H7 (cell line): ENCODE measurements at places on chromosomes 1 and 21. TPM values are rescaled to one million over a fixed set of nuclear protein-coding genes. Genes with fewer than 3 reads are reported as not detected.

DNA sequence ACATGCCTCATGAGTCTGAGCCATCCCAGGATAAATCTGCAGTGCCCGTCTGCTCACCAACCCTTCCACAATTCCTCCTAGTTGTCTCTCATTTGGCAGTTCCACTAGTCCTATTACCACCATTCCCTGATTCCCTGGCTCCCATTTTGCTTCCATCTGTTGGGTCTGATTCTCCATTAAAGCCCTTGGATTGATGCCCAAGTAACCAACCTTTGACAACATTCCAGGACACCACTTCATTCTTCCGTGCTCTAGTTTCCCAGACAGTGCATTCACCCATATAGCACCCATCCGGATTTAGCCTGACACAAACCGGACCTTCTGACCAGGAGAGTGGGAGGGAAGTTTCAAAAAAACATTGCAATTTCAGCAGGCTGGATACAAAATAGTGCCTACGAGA is 189.4 kb upstream of the PALMD start:
- no peak for DNase-seq

Gene OPRD1
- 0.52 and 0.81 TPM in 2 replicates for total RNA-seq

- DNase-seq = no peak
Measured at GRCh38 chr1:162292422-162292849, 84.2 kb downstream of the SPATA46 start.

Gene GJA9
- not detected in 2 replicates for total RNA-seq

DNA sequence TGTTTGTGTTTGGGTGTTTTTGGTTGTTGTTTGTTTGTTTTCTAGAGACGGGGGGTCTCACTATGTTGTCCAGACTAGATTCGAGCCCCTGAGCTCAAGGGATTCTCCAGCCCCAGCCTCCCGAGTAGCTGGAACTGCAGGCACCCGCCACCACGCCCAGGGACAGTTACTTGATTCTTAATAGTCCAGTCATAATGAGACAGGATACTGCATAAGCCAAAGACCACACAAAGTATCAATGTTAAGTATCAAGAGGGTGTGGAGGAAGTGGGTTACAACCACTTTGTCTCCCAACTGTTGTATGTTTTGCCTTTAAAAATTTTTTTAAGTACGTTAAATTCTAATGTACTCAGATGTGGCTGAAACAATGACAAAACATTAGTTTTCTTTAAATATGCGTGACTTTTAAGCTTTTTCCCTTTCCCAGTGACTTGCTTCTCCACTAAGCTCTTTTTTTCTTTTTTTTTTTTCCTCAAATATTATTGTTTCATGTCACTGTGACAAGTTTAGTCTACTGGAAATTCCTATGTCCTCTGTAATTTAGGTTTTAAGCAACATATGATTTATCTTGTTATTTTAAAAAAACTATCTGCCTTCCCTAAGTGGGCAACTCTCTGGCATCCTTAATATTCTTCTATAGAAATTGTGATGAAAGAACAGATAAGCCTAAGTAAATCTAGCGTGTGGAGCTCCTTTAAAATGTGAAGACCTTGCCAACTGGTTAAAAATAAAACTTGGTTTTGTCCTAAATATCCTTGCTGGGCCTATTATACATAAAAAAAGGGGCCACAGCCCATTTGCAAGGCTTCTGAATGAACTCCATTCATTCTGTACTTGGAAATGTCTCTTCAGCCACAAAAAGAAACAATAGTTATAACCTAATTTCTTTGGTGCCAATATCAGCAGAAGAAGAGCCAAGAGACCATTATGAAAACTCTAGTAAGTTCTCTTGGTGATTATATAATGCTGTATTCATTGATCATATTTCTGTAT is 56.2 kb upstream of the DPH5 start:
- no peak for DNase-seq

DNA sequence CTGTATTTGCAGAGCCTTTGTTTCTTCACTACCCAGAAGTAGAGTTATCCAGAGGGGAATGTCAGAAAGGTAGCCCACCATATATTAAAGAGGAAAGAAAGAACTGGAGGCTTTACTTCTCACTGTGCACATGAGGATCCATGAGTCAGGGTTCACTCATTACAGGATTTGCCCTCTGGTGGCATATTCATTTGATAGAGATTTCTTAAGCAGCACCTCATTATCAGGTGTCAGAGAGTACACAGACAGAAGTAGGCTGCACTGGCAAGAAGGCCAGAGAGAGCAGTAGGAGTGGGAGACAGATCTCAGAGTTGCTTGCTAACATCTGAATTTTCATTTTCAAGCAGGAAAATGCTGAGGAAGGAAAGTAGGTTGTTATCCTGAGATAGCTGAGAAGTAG is 123.8 kb downstream of the PIK3R3 start:
- no peak for DNase-seq

GRCh38 chr1:154198756-154199562 is 7.1 kb upstream of the TPM3 start:
- DNase-seq = peak; percentile 80

GRCh38 chr1:6889875-6890480 is 104.7 kb downstream of the CAMTA1 start:
- DNase-seq = peak; percentile 69

- DNase-seq = no peak
Measured at GRCh38 chr1:6880951-6881690, 95.9 kb downstream of the CAMTA1 start.

Gene VHLL
- not detected in 2 replicates for total RNA-seq

- DNase-seq = no peak
Measured at GRCh38 chr1:10057343-10057742, 24.6 kb downstream of the UBE4B start.

DNA sequence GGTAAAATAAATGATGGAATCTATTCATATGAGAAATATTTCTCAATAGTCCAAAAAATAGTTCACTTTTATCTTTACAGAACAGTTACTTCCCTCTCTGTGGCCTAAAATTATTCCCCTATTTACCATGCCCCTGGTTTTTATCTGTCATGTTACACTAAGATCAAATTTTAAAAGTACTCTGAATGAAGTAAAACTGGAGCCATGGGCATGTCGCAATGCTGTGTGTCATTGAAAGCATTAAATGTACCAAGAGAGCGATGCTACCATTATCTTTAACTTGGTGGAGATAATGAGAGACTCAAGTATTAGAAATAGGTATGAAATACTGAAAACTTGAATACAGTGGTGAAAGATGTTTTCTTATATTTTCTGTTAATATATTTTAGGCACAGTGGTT is 146.2 kb downstream of the KCNT2 start:
- no peak for DNase-seq

DNA sequence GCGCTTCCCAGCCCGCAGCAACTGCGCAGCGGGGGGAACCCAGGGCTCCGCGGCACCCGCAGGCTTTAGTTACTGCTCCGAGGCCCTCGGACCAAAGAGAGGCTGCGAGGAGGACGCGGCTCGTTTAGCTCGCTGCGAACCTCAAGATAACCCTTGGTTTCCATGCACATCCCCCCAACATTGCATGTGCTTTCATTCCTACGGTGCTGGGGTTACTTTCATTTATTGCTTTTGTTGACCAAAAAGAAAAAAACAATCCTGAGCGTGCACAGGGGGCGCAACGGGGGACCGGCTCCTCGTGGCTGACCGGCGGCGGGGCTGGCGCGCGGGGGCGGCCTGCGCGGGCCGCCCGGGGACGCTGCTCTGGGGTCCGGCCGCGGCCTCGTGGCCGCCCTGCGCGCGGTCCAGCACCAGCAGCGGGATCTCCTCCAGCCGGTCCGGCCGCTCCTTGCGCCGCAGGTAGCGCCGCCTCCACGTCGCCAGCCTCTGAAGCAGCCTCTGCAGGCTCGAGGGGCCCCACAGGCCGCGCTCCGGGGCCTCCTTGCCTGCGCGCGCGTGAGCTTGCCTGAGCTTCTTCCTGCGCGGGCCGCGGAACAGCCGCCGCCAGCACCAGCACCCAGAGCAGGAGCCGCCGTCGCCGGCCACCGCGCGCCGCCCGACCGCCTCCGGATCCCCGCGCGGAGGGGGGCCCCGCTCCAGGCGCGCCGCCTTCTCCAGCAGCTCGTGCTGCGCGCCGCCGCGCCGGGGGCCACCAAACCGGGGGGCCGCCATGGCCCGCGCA is 77.4 kb downstream of the DESI2 start:
- peak; percentile 83 for DNase-seq

DNA sequence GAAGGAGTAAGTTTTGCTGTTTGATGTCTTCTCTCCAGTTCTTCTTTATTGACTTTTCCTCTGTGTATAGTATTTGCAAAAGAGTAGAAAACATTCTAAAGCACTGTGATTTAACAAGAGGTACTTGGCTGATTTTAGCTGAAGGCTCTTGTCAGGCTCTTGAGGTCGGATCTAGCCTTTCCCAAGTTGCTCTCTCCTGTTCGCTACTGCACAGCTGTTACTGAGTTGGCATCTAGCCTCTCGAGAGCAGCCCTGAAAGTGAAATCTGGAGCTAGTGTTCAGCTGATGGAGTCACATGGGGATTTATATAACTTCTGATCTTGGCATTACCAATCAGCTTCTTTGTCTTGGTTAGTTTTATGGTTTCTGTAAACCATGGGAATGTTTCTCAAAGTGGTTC is 193.1 kb downstream of the RYR2 start:
- DNase-seq = no peak

GRCh38 chr1:231590453-231591198 is 36.0 kb upstream of the DISC1 start:
- peak; percentile 65 for DNase-seq

Gene FNBP1L
- 92.2 and 129 TPM in 2 replicates for total RNA-seq

GRCh38 chr1:107889524-107889923 is 75.5 kb downstream of the VAV3 start:
- DNase-seq = no peak

GRCh38 chr1:246724731-246725095 is 504 bp downstream of the SCCPDH start:
- peak; percentile 58 for DNase-seq

DNA sequence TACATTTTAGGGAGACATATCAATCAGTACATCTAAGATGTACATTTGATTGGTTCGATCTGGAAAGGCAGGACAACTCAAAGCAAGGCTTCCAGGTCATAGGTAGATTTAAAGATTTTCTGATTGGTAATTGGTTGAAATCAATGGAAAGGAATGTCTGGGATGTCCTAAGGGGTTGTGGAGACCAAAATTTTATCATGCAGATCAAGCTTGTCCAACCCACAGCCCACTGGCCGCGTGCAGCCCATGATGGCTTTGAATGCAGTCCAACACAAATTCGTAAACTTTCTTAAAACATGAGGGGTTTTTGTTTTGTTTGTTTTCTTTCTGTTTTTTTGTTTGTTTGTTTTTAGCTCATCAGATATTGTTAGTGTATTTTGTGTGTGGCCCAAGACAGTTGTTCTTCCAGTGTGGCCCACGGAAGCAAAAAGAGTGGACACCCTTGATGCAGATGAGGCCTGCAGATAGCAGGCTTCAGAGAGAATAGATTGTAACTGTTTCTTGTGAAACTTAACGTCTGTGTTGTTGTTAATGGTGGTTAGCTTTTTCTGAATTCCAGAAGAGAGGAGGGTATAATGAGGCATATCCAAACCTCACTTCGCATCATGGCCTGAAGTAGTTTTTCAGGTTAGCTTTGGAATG is 3.1 kb downstream of the IFNAR1 start:
- no peak for DNase-seq

- DNase-seq = no peak
Measured at GRCh38 chr1:52663716-52664115, 30.7 kb downstream of the SHISAL2A start.

Gene OLFML2B
- total RNA-seq = 0.45 and 0.92 TPM in 2 replicates

GRCh38 chr1:244074559-244075171 is 23.6 kb downstream of the ZBTB18 start:
- no peak for DNase-seq

- DNase-seq = peak; percentile 67
Measured at GRCh38 chr1:87513255-87513654, 184.6 kb downstream of the LMO4 start.

DNA sequence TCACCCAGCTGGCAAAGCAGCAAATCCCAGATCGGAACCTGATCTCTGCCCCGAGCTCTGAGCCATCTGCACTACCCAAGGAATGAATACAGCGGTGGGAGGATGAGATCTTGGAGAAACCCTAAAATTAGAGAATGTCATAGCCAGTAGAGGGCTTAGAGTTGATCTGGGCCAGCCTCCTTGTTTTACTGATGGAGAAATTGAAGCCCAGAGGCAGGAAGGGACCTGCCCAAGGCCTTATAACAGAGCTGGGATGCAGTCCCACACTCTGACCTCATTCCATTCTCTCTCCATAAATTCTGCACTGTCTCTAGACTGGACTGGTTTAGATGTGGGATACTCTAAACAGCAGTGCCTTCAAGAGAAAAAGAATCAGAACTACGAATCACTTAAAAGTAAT is 4.8 kb upstream of the SFN start:
- peak; percentile 30 for DNase-seq

Gene OSCP1
- 3.9 and 4.6 TPM in 2 replicates for total RNA-seq

DNA sequence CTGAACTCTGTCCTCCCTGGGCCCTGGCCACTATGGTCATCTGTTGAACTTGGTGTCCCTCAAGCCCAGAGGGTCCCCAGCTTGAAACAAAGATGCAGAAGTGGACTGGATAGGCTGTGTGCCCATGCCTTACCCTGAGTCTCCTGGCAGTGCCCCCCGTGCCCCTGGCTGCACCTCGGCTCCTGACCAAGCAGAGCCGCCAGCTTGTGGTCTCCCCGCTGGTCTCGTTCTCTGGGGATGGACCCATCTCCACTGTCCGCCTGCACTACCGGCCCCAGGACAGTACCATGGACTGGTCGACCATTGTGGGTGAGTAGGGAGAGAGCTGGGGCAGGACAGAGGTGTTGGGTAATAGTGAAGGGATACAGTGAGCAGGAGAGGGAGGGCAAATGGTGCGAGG is 10.7 kb downstream of the TIE1 start:
- DNase-seq = no peak

Gene ST6GALNAC5
- 11.6 and 15.7 TPM in 2 replicates for total RNA-seq

- DNase-seq = no peak
Measured at GRCh38 chr1:41941381-41941780, 22.7 kb upstream of the HIVEP3 start.

- DNase-seq = peak; percentile 88
Measured at GRCh38 chr1:6208723-6209660, 3.1 kb downstream of the RNF207 start.

Gene S100A7
- total RNA-seq = not detected in 2 replicates

Gene SLFNL1
- total RNA-seq = 0.30 TPM in 1 of 2 replicates, not detected in the other

DNA sequence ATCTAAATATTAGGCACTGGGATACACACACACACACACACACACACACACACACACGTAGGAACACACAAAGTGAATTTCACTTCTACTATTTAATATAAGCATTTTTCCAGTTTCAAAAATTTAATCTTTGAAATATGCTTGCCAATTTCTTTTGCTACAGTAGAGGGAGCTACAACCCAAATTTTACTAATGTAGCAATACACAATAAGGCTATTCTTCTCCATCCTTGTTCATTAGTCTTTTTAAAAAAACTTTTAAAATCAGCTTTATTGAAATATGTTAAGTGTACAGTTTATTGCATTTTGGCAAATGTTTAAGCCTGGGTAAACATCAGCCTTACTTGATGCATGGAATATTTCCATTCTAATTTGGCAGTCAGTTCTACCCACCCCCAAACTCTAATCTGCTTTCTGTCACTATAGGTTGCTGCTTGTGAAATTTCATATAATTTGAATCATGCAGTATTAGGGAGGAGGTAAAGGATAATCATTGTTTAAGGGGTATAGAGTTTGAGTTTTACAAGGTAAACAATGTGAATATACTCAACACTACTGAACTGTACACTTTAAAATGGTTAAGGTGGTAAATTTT is 93.0 kb upstream of the TENT5C start:
- no peak for DNase-seq
